C1 segment of cervical spinal cord (tissue), 14 donors: ENCODE measurements at places on chromosomes 16 and 17.
A peak's percentile ranks its signal among the peaks of the same experiment; 100 is the strongest.

- no peak for DNase-seq
Observed at GRCh38 chr16:65576631-65577030, 454.8 kb upstream of the CDH11 start.

- DNase-seq = peak; percentile 69
Observed at GRCh38 chr17:46002311-46002972, 3.4 kb downstream of the STH start.

- no peak for DNase-seq
Observed at GRCh38 chr17:16339402-16339801, 13.9 kb downstream of the CENPV start.

GRCh38 chr16:69150146-69150865 is 17.9 kb downstream of the UTP4 start:
- DNase-seq = peak; percentile 8

GRCh38 chr16:84194470-84195200 is 3.7 kb downstream of the ADAD2 start:
- no peak for DNase-seq

DNA sequence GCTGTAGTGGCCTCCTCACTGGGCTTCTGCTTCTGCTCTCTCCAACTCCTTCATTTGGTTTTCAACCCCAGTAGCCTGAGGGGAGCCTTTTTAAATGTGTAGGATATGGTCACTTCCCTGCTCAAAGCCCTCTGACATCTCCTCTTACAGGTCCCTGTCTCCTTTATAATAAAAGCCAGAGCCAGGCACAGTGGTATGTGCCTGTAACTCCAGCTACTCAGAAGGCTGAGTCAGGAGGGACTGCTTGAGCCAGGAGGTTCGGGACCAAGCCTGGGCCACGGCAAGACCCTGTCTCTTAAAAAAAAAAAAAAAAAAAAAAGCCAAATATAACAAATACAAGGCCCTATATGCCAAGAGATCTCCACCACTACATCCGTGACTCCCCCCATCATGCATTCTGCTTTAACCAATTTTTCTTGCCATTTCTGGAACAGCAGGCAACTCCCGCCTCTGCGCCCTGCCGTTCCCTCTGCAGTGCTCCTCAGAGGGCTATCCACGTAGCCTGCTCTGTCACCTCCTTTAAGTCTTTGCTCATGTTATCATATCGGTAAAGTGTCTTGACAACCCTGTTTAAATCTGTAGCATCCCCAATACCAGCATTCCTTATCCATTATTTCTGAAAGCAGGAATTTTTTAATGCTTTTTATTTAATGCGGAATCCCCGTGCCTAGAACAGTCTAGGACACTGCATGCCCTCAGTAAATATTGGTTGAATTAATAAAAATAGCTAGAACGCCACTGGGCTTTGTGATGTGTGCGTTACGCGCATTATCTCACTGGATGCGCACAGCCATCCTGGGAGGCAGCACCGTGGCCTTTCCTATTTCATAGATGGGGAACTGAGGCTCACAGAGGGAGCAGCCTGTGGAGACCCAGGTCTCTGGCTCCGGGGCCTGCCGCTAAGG is 9.5 kb downstream of the ZNF771 start:
- peak; percentile 12 for DNase-seq

DNA sequence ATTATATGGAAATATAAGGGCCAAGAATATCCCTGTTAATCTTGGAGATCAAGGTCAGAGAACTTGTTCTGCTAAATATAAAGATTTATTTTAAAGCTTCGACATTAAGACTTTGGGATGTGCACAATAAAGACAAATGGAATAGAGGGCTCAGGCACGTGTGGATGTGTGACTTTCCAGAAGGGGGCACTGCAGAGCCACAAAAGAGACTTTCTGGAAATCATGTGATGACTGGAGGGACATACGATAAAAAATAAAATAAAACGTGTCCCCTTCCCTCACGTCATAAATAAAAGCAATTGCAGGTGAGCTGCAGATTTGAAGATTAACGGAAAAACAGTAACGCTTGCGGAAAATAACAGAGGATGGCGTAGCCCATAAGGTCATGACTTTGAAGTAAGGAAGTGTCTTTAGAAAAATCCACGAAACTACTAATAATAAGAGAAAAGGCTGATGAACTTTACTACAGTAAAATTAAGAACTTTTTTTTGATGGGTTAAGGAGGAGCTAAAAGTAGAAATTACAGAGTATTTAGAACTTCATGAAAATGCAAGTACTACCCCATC is 9.4 kb upstream of the ENGASE start:
- DNase-seq = no peak

- no peak for DNase-seq
Observed at GRCh38 chr17:80063830-80064585, 27.6 kb downstream of the CCDC40 start.

- DNase-seq = no peak
Observed at GRCh38 chr17:1997289-1997926, 27.7 kb downstream of the RTN4RL1 start.
